Stimulated activated CD8-positive, alpha-beta memory T cell treated with anti-CD3 and anti-CD28 coated beads, Interleukin-15, amount 100 ng/mL, for 24 hours (primary cell): ENCODE measurements at places on chromosomes 7 and 10.

DNA sequence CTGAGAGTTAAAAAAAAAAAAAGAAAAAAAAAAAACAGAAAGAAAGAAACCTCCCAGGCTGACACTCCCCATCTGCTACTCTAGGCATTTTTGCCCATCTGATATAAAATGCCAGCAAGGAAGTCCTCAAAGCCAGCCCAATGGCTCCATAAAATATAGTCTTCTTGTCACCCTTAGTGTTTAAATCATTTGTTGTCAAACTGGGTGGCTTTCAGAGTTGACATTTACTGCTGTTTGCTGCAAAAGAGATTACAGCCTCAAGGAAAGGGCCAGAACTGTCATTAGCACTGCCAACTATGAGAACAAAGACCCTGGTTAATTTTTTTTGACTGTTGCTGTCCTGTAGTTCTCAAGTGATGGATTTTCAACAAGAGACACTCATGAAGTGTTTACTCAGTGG, 86.5 kb downstream of the TRIL start:
- no peak for DNase-seq

DNA sequence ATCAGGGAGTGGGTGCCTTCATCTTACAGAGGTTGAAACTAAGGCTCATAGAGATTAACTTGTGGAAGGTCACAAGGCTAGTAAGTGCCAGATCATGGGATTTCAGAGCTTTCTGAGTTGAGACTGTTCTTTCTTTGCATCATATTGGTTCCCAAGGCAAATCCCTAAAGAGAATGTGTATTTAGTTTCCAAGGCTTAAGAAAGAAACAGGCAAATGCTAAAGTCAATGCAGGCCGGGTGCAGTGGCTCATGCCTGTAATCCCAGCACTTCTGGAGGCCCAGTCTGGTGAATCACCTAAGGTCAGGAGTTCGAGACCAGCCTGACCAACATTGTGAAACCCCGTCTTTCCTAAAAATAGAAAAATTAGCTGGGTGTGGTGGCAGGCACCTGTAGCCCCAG, 19.8 kb downstream of the CDK1 start:
- no peak for DNase-seq

- no peak for DNase-seq
Measured at GRCh38 chr10:5543623-5544022, 18.9 kb downstream of the CALML3 start.

- DNase-seq: no peak
Measured at GRCh38 chr10:88765816-88766215, 6.0 kb downstream of the LIPN start.

DNA sequence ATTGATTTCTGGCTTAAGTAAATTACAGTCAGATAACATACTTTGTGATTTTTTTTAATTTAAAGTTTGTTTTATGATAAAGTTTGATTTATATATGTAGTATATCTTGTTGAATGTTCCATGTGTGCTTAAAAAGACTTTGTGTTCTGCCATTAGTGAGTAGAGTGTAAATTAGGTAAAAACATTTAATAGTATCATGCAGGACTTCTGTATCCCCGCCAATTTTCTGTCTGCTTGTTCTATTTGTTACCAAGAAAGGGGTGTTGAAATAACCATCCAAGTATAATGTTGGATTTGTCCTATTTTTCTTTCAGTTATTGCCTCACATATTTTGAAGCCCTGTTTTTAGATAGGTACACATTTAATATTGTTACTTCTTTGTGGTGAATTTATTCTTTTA, 172.1 kb downstream of the CAMK1D start:
- DNase-seq: no peak

- DNase-seq: no peak
Measured at GRCh38 chr7:151046603-151047573, 1.4 kb upstream of the ASIC3 start.

- DNase-seq: no peak
Measured at GRCh38 chr7:49643321-49643720, 130.1 kb upstream of the VWC2 start.

DNA sequence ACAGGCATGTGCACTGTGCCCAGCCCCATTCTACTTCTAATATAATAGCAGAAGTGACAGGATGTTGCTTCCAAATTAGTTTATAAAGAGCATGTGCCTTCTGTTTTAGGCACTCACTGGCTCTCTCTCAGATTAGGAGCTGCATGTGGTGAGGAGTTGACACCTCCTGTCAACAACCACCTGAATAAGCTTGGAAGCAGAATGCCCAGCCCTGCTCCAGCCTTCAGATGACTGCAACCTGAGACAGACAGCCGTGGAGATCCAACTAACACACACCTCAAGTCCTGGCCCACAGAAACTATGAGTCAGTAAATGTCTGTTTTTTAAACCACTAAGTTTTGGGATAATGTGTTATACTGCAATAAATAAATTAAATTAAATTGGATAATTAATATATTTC, 54.5 kb downstream of the PARD3 start:
- DNase-seq: no peak

GRCh38 chr7:78039790-78040776, 241.5 kb downstream of the PHTF2 start:
- no peak for DNase-seq

- DNase-seq: no peak
Measured at GRCh38 chr7:1226186-1226901, 6.3 kb upstream of the UNCX start.
